ENCODE measurements at places on chromosomes 5 and 9.

GRCh38 chr9:114613087-114613486 is 2.0 kb downstream of the TMEM268 start:
- no peak for DNase-seq

- no peak for DNase-seq
Observed at GRCh38 chr5:149616727-149617285, 35.5 kb downstream of the ARHGEF37 start.

DNA sequence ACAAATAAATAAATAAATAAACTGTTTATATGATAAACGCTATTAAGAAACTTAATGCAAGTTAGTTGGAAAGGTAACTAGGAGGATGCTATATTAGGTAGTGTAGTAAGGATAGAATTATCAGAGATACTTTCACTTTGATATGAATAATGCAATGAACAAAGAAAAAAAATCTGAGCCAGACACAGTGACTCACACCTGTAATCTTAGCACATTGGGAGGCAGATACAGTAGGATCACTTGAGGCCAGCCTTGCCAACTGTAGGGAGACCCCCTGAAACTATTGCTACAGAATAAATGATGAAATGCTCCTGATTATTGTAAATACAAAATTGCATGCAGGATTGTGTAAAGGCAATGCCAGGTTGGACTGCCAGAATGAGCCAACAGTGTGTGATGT is 109.2 kb downstream of the ANXA2R start:
- no peak for DNase-seq

GRCh38 chr5:158143081-158143480 is 284.1 kb upstream of the CLINT1 start:
- DNase-seq: no peak

- no peak for DNase-seq
Observed at GRCh38 chr9:8338767-8339510, 539.4 kb upstream of the DMAC1 start.

DNA sequence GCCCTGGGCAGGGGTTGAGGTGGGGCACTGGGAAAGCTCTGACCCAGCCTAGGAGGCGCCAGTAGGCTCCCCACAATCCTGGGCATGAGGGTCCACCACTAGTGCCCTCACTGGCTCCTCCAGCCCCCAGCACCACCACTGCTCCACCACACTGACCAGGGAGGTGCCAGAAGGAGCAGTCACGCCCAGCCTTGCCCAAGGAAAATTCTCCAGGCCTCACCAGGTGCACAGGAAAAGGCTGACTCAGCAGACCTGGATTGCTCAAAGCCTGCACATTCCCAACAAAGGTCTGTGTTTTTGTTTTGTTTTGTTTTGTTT is 62.9 kb downstream of the ZNF354C start:
- DNase-seq: no peak

- DNase-seq: peak; percentile 92
Observed at GRCh38 chr9:129258124-129258822, 80.2 kb upstream of the IER5L start.

DNA sequence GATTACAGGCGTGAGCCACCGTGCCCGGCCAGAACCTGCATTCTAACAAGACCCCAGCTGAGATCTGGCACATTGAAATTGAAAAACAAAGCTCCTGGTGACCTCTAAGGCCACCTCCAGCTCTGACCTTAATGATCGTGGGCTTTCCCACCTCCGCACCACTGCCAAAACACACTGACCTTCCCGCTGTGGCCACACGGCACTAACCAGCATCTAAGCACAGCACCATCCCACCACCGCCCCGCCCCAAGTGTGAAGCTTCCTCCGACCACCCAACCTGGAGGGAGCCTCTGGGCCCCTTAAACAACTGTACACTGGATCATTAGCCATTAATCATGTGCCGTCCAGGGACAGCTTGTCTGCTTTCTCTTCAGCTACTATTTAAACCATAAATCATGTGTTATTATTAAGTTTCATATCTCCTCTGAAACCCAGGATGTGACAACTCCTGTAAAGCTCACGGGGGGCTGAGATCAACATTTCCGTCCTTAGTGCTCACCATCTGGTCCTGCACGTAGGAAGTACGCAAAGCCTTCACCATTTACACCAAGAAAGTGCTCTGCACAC is 80.6 kb downstream of the COL23A1 start:
- DNase-seq: no peak

DNA sequence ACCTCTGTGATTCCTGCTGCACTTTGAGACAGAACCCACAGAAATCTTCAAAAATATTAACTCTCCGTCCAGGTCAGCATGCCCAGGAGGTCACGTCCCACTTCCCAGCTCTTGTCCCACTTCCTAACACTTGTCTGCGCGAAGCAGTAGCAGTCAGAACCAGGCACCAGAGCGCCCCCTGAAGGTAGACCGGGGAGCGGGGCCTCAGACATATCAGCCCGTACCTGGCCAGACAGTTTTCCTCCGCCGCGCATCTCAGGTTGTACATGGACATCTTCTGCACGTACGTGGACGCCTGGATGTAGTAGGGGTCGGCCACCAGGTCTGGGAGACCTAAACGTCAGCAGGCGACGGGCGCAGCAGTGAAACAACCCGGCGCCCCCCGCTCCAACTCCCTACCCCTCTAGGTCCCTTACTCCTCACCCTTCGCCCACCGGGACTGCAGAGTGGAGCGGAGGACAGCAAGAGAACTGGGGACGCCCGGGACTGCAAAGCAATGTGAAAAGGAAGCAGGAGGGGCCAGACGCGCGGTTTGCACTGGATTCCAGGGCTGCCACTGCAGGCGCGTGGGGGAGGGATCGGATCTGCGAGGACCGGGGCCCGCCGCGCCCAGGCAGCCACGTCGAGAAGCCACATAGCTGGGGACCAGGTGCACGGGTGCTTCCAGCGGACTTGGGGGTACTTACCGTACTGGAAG is 1.2 kb downstream of the LOX start:
- DNase-seq: peak; percentile 71

GRCh38 chr9:91033797-91034196 is 232.2 kb downstream of the SYK start:
- DNase-seq: no peak

DNA sequence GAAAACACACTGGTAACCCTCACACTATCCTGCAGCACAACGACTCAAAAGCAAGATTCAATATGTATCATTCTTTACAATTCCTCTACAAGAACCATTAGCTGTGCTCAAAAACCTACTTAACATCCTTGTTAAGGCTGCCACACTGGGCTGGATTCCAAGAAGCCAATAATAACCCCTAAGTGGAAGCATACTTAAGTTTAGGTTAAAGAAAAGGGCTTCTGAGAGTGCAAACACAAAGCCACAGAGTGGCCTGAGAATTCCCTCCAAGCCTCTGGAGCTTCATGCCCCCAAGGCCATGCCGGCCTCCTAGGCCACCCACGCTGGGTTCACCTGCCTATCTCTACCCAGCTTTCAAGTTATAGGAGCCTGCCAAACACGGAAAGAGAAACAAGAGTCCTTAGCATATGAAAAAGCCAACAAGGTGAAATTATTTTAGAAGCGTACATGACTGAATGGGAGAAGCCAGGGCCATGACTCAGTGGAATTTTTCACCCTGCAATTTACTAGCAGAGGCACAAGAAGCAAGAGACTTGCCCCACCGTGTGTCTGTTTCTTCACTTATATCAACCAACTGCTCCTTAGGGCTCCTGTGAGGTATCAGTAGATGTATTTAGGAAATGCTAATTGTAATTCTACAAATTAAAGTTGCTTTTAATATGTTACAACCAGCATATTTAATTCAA is 293.0 kb downstream of the SPOCK1 start:
- DNase-seq: no peak

- no peak for DNase-seq
Observed at GRCh38 chr5:128546658-128547281, 8.7 kb upstream of the FBN2 start.

DNA sequence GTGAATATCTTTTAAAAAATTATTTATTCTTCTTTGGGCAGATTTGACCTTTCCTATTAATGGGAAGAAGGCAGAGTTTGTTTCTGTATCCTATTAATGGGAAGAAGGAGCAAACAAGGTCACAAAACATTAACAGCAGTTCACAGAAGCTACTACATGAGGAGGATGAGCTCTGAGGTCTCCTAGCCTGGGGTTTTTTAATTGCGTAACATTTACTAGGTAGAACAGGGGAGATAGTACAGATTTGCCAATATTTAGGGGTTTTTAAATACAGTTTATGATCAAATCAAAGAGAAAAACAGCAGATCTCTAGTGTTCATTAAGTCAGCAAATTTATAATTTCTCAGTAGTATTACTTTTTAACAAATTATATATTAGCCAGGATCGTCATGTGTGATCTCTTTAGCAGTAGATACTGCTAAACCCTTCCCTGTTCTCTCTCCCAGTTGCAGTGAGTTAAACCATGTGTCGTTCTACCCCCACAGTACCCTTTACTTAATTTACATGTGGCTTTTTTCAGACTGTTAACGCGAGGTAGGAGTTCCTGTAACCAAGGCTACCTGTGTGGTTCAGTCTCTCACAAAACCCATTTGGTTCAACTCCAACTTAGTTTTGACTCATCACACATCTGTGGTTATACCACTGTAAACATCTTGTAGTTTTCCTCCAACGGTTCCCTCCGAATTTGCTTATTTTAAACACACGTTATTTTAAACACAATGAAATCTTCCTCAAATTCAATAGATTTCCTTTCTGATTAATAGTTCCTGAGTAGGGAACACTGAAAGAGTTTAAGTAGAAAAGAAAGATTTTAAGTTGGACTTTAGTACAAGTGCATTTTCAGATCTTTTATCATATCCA is 13.3 kb downstream of the SLC25A46 start:
- no peak for DNase-seq

DNA sequence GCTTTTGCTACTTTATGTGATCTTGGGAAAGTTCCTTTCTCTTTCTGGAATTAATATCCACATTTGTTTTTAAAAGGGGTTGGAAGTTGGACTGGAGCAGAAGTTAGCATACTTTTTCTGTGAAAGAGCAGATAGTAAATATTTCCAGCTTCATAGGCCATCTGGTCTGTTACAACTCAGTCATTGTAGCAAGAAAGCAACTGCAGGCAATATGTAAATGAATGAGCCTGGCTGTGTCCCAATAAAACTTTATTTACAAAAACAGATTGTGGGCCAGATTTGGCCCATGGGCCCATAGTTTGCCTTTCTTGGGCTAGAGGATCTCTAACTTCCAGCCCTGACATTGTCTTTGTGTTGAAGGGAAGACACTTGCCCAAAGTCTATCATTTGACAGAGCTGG is 104.4 kb downstream of the ACTL7B start:
- DNase-seq: no peak

DNA sequence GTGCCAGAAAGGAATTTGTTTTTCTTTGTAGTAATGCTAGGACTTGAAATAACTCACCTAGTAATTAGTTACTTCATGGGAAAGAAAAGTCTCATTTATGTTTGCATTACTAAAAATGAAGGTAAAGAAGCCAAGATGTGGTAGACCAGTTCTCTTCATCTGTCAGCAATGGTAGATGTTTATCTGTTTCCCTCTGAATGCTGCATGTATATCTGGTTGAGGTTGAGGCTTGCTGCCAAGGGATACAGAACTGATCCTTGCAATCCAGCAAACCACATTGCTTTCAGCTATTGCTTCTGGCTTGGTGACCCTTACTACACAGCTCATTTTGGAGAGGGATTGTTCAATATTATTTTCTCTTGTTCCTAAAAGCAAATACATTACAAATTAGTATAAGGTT is 73.6 kb downstream of the ZNF474 start:
- DNase-seq: no peak

DNA sequence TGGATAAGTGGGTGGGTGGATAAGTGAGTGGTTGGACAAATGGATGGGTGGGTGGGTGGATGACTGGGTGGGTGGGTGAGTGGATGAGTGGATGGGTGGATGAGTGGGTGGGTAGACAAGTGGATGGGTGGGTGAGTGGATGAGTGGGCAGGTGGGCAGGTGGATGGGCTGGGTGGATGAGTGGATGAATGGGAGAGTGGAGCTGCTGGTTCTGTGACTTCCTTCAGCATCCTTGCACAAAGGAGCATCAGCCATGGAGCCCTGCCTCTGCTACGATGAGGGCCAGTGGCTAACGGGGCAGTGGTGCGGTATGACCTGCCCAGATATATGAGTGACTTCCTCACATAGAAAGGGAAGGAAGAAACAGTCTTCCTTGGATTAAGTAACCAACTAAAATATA is 398.7 kb upstream of the IRX4 start:
- DNase-seq: no peak

GRCh38 chr9:121651295-121652020 is at the start of gene DAB2IP:
TSS of gene DAB2IP (plus strand) at chr9:121651634. CDS start at chr9:121651776, 142 bp downstream.
- peak; percentile 62 for DNase-seq

GRCh38 chr9:38281917-38282316 is 110.6 kb upstream of the ALDH1B1 start:
- DNase-seq: no peak

- DNase-seq: peak; percentile 64
Observed at GRCh38 chr9:136339173-136339957, 12.0 kb downstream of the GPSM1 start.

DNA sequence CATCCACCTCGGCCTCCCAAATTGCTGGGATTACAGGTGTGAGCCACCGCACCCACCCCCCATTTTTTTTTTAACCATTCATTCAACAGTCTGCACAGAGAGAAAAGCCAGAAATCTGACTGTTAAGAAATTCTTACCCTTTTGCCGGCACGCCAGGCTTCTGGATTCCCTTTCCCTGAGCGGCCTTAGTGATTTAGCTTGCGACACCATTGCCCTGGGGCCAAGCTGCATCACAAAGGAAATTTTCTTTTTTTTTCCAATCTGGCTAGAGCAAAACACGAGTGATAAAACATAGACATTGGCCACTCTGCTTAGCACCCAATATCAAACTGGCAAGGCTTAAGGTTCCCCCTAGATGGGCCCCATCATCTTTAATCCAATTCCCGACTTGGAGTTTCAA is 21.2 kb upstream of the ATOSB start:
- no peak for DNase-seq

DNA sequence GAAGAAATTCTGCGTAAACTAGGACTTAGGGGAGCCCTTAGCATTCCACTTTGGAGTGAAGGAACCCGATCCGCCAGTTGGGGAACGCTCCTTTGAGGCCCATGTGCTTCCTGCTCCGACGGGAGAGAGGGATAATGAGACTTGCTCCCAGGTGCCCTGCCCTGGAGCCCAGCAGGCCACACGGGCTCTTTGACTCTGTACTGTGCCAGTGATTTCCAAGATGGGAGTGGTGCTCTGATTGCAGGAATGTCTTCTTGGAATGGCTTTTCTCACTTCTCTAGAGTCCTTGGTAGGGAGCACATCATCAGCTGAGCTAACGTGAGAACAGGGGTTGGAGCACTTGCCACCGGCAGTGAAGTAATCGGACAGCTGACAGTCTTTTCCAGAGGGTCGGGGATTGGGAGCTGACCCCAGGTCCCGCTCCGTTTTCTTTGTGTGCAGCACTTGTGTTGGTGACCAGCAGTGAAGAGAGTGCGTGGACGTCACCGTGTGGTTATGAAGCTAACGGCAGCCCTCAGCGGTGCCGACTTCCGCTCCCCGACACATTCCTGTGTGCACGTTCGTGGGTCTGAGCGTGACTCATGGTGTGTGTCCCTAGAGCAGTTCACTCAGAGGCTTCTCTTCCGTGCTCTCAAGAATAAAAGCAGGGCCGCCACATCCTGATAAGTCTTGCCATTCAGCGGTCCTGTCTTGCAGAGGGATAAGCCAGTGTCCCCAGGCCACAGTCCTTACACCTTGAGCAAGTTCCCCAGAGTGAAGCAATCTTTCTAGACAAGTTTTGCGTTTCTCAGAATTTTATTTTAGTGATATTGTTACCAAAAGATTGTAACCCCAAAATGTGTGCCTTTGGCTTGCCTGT is 25.6 kb downstream of the ABL1 start:
- DNase-seq: peak; percentile 65

GRCh38 chr9:133460405-133461175 is 812 bp downstream of the CACFD1 start:
- DNase-seq: no peak

Measured in head of caudate nucleus (tissue), 42 donors.